ENCODE measurements at places on chromosomes 16 and 17.

DNA sequence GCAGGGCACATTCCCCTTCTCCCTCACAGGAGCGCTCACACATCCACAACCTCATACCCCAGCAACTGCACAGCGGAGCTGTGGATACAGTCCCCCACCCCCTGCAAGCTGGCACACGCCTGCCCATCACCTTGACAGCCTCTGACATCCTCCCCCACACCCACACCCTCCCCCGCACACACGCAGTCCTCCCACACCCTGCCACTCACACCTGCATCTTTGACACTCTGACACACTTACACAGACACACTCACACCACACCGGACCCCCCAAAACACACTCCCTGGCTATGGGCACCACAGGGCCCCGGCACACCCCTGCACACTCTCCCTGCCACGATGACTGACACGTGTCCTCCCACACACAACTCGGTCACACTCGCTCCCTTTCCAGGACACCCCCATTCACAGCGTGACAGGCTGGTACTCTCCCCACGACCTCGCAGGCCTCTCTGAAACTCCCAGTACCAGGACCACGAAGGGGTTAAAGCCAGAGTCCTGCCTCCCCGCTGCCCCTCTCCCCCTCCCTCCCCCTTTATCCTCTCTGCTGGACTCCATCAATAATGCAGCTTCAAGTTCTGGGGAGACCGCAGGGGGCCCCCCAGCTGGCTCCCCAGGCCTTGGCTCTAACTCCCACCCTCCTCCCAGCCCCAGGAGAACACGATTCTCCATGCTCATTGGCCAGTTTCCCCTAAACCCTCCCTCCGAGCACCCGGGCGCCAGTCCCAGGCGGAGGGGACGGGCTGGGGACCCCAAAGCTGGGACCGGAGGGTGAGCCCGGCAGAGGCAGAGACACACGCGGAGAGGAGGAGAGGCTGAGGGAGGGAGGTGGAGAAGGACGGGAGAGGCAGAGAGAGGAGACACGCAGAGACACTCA, at the start of gene PPP1R1B:
Gene PPP1R1B, plus strand, starts transcription at position 782 of the 876 bp plus-strand sequence. CDS start 441 bp downstream, outside the sequence.
- no peak for DNase-seq

DNA sequence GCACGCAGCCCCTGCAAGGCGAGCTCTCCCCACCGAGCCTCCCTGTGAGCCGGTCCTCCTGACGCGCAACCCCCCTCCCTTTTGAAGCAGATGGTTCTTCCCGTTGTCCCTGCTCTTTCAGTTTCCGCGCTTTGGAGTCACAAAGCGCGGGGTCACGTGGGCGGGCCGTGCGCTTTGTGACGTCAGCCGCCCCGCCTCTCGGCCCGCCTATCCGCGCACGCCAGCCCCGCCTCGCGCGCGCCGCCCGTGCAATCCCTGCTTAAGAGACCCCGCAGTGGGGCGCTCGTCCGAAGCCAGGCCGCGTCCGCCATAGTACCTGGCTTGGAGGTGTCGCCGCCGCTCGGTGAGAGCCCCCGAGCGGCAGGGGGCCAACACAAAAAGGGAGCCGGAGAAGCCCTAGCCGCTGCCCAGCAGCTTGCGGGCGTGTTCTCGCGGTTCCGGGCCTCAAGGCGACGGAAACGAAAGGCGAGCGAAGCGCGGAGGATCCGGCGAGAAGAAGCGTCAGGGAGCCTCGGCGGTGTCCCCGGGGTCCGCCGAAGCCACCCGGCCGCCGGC, at the start of gene RBBP6:
Gene RBBP6, plus strand, starts transcription at position 272 of the 555 bp plus-strand sequence. CDS start 1,061 bp downstream, outside the sequence.
- peak; percentile 97 for DNase-seq

GRCh38 chr17:42153919-42154742, 658 bp downstream of the RAB5C start:
- peak; percentile 48 for DNase-seq

DNA sequence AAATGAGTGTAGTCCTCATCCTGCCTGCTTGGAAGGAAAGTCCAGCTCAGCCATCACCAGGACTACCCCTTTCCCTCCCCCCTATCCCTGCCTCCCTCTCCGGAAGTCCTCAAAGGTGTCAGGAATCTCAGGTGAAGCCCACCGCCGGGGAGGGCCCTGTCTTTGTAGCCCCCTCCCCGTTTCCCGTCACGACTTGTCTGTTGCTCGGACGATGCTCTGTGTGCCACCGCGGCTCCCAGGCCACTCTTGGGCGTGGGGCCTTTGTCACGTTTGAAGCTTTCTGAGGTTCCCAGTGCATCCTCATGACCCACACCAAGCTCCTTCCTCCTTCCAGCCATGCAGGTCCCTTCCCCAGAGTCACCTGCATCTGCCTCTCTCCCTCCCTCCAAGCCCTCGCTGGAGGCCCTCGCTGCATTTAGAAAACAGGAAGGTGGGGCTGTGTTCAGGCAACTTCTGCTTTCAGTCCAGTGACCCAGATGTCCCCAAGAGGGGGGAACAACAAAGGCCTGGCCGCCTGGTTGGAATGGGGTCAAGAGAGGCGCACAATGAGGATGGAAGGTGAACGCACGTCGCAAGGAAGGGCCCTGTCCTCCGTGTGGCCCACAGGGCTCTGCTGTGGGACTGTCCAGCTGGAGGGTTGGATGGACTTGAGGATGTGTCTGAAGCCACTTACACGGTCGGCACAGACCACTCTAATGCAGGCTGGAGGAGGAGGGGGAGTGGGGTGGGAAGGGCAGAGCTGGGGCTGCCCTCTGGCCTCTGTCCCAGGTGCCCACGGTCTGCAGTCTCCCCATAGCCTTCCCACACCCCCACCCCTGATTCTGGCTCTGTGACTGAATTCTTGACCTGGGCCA, 59.9 kb downstream of the OR1D5 start:
- DNase-seq, result no peak

DNA sequence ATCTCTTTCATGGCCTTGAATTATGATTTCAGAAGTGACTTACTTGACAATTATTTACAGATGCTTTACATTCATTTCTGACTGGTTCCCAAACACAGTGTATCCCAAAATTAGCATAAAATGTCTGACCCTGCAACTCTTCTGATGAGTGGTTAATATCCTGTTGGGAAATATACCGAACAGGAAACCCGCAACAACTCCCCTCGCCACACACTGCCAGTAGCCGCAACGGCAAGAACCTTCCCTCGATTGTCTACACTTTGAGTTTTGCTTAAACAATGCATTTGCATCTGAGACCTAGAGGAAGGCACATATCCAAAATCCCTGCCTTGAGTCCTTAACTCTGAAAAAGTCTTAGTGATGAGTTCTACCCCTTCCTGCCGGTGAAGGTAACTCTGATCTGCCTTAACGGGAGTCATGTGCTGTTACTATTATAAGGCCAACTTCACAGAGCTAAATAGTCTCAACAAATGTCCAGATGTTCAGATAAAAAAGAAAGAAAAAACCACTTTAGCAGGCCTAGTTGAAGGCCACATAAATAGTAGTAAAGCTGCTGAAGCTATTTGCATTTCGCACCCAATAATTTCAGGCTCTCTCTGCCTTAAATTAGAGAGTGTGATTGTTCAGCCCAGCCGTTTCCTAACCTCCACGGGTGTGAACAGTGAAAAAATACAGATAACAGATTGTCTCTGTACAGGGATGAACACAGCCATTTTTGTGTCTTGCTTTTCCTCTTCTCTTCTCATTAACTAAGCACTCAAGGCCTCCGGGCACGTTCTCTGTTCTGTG, 321.1 kb downstream of the HS3ST3B1 start:
- no peak for DNase-seq

DNA sequence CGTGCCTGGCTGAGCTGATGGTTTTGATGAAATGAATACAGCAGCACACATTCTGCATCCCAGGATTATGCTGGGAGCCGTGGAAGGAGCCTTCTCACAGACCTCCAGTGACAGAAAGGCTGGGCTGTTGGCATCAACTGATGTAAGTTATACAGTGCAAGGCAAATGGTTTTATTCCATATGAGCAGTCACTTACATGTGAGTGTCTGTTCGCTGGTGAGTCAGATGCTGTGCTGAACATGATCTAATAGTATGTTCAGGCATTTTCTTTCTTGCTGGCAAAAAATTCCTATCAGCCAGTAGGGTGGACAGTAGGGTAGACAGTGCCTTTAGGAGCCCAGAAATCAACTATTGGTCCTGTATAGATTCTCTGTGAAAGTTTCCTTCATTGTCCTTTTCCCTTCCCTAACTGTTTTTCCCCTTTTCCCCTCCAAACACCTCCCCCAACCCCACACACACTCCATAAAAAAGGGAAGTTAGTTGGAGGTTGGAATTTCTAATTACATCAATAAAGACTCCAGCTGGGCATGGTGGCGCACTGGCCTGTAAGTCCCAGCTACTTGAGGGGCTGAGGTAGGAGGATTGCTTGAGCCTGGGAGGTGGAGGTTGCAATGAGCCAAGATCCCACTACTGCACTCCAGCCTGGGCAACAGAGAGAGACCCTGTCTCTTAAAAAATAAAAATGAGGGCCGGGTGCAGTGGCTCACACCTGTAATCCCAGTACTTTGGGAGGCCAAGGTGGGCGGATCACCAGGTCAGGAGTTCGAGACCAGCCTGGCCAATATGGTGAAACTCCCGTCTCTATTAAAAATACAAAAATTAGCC, 36.2 kb downstream of the LDHD start:
- no peak for DNase-seq

DNA sequence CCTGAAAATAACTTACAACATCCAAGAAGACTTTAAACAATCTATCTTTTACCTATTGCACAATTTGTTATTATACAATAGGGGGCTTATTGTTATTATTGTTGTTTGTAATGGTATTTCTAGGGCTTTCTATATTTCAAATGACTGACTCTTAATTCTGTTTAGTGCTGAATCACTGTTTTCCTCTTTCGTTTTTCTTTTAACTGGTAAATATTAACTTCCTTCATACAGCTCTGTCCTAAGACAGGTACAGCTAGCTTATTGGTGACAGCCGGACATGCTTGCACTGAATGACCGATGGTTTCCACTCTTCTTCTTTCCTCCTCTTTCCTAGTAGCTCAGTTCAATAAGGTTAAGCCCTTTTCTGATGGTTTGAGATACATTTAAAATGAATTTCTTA, 11.6 kb downstream of the KRTAP9-7 start:
- no peak for DNase-seq

GRCh38 chr17:34542700-34543336, 36.6 kb upstream of the TMEM132E start:
- DNase-seq, result peak; percentile 29

- DNase-seq, result no peak
These were observed 66.8 kb downstream of the C16orf78 start for GRCh38 chr16:49440156-49441065.

DNA sequence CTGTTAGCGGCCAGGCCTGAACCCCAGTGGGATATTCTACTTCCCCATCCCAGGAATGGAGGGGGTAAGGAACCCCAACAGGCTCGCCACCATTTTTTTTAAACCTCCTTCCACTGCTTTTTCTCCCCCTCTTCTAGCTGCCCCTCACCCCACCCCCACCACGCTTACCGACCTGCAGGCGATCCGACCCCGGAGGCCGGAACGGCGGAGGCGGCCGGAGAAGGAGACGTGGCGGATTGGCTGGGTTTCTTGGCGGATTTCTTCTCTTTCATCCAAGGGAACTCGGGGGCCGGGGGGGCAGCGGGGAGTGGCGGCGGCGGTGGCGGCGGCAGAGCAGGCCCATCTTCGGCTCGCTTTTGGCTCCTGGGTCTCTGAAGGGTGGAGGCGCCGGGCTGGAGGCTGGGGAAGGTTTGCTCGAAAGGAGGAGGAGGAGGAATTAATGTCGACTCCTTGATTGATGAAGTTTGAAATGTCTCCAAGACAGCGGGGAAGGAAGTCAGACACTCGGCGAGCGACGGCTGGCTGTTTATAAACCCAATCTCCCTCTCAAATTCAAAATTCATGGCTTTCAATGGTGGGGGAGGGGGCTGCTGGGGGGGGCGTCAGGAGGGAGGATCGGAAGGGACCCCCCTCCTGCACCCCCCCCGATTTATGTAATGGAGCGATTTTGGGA, 424 bp downstream of the HOXB2 start:
- no peak for DNase-seq

DNA sequence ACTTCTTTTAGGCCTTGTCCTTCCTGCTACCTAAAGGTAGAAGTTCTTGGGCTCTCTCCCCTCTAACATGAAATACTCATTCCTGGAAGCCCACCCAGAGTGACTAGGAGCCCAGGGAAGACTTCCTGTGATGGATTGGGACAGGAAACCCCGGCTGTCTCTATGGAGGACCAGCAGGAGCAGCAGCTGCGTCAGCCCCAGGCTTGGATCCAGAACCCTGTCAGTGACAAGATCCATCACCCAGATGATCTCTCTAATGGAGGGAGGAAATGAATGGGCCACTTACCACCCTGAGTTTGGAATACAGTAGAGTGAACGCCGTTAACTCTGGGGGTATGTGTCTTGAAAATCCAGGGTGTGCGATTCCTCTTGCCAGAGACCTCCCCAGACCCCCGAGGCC, 195.7 kb upstream of the WSCD1 start:
- no peak for DNase-seq

GRCh38 chr17:58503866-58504265, 10.6 kb downstream of the MTMR4 start:
- no peak for DNase-seq

DNA sequence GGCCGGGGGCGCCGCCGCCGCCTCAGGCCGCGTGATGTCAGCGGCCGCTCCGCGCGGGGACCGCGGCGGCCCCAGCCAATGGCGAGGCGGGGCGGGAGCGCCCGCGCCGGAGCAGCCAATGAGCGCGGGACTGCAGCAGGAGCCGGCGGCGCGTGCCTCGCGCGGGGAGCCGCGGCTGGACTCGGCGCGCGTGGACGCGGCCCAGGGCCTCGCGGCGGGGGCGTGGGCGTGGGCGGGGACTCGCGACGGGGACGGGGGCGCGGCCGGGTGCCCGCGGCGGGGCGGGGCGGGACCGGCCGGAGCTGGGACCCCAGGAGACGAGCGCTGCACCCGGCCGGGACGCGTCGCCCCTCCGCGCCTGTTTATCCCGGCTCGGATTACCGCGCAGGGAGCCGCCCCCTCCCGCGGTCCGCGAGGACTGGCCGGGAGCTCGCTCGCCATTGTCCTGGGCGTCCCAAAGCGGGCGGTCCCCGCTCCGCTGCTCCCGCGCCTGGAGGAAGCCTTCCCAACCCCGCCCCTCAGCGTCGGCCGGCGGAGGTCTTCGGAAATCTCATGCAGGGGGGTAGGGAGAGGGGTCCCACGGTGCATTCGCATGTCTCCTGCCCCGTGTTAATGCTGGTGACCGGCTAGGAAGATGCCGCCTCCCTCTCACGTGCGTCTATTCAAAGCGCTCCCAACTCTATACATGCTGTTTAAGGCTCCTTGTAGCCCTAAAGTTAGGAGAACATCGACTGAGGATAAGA, at the start of gene RNF157:
Gene RNF157, minus strand, starts transcription at position 33 of the 743 bp plus-strand sequence. CDS start 253 bp downstream, outside the sequence.
- peak; percentile 56 for DNase-seq

DNA sequence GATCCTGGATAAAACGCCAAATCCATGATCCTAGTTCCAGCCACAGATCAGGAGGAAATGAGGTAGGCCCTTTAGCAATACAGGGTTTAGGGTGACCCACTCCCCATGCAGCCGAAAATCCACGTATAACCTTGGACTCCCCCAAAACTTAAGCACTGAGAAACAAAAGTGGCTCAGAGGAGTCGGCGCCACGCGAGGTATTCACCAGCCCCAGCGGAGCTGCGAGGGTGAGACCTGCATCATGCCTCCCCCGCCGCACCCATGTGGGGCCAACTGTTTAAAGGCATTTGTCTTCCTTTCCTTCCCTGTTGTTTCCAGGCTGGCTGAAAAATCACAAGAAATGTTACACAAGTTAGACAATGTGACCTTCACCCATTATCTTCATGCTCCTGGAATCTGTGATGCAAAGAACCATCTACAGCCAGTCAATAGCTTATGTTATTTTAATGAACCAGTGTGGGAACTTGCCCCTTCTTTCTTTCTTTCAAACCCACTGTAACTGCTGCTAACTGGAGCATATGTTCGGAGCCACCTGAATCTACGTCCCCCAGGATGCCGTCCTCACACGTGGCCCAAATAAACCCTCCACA, 98.2 kb upstream of the METRNL start:
- DNase-seq, result no peak
